ENCODE measurements at places on chromosomes 1 and 21. TPM values are rescaled to one million over a fixed set of nuclear protein-coding genes. Genes with fewer than 3 reads are reported as not detected.

- H3K27ac ChIP-seq = no peak overlapping the region
- DNase-seq = no peak
- H3K36me3 ChIP-seq = no peaks in the 10 kb centered on the region
- no peaks in the 10 kb centered on the region for H3K4me1 ChIP-seq
- H3K27me3 ChIP-seq = no peaks in the 10 kb centered on the region
These were observed 127.1 kb upstream of the B3GALT2 start for GRCh38 chr1:193313354-193314140.

- H3K27me3 ChIP-seq = peaks cover 33% of the 10 kb centered on the region
- H3K27ac ChIP-seq = no peak overlapping the region
- H3K36me3 ChIP-seq = no peaks in the 10 kb centered on the region
- DNase-seq = no peak
These were observed 19.3 kb downstream of the KRTAP8-1 start for GRCh38 chr21:30793581-30794314.

DNA sequence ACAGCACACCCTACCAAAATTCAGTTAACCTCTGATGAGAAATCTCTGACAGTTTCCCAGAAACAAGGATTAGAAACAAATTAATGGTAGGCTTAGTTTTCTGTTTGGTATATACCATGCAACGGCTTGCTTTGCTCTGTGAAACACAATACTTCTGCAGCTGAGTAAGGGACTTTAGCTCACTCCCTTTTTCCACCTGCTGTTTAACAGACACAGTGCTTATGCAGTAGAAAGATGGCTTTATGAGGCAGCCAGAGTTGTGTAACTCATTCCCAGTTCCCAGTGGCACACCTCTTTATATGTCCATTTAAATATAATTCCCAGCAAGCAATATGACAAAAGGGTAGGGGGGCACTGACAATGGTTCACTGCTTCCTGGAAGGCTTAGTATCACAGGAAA is 124.0 kb downstream of the PIGK start:
- no peaks in the 10 kb centered on the region for H3K27me3 ChIP-seq
- no peaks in the 10 kb centered on the region for H3K4me1 ChIP-seq
- no peaks in the 10 kb centered on the region for H3K36me3 ChIP-seq
- H3K27ac ChIP-seq = no peak overlapping the region

GRCh38 chr1:172004671-172005070 is 163.4 kb downstream of the DNM3 start:
- H3K27me3 ChIP-seq = no peaks in the 10 kb centered on the region
- peaks cover 29% of the 10 kb centered on the region for H3K4me1 ChIP-seq
- no peak overlapping the region for H3K27ac ChIP-seq
- DNase-seq = no peak

The ILDR2 gene
- total RNA-seq = under 0.01 TPM

The KLF17 gene
- total RNA-seq = 0.58 TPM

DNA sequence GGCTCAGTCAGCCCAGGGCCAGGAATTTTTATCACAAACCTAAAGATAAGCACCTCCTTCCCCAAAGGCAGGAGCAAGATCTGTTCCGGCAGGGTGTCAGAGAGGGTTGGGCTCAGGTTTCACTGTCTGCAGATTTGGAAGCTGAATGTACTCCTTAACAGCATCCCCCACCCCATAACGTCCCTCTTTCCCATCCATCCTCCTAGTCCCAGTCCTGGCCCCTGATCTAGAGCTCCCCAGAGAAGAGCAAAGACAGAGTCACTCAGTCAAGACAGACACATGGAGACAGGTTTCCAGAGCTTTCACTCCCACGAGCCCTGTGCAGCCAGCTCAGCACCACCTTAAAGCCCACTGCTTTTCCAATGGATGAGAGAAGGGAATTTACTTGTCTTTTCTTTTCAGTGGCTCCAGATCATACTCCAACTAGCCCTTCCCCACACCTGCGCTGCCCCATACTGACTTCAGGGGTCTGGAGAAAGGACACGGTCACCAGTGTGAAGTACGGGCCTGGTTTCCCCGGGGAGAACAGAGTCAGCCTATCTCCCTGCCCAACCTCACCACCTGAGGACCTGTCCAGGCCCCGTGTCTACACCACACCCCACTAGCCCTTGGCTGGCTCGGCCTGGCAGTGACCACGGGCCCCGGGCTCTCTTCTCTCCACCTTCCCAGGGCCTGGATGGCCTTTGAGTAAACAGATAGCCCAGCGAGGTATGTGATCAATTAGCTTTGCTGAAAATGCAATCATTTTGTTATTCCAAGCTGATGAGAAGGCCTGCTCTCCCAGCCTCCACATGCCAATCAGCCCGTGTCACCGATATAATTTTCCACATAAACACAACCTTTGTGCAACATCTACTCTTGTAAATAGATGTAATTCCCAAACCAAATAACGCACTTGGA is 249.1 kb downstream of the FOXD2 start:
- H3K27ac ChIP-seq = no peak overlapping the region
- no peak overlapping the region for H3K4me3 ChIP-seq
- H3K36me3 ChIP-seq = no peaks in the 10 kb centered on the region
- peaks cover 4% of the 10 kb centered on the region for H3K27me3 ChIP-seq
- H3K4me1 ChIP-seq = peaks cover 11% of the 10 kb centered on the region

DNA sequence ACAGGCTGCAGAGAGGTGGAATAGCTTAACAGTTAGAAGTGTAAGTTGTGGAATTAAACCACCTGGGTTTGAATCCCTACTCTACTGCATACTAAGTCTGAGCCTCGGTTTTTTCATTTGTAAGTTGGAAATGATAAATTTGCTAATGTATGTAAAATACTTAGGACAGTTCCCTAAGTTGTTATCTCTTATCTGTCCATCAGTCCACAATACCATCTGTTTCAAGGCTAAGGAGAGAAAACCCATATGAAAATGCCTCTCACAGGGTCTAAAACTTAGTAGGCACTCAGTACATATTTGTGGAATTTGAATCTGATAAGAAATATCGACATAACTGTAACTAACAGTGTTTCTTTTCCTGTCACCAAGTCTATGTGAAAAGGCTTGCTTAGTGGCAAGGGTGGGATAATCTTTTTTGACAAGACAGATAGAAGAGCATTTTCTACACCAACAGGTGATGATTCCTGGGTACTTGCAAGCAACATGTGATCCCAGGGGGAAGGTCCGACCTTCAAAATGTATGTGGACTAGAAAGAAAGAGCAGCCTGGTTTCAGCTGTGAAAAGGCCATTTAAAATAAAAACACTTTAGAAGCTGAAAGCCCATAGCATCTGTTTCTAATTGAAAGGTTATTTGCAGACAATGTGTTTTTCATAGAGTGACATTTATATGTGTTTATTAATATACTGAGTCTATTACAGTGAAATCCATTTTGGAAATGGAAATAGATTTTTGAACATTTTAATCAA is 202.9 kb downstream of the HHAT start:
- DNase-seq = no peak
- H3K27me3 ChIP-seq = peaks cover 18% of the 10 kb centered on the region
- no peaks in the 10 kb centered on the region for H3K36me3 ChIP-seq
- H3K27ac ChIP-seq = no peak overlapping the region

- no peak overlapping the region for H3K27ac ChIP-seq
- no peaks in the 10 kb centered on the region for H3K36me3 ChIP-seq
- H3K4me3 ChIP-seq = no peak overlapping the region
- peaks cover 38% of the 10 kb centered on the region for H3K27me3 ChIP-seq
These were observed 19.0 kb downstream of the DLGAP3 start for GRCh38 chr1:34910425-34910824.

GRCh38 chr1:27687906-27688305 is 15.9 kb upstream of the IFI6 start:
- no peaks in the 10 kb centered on the region for H3K4me1 ChIP-seq
- H3K4me3 ChIP-seq = no peak overlapping the region
- no peak for DNase-seq
- peaks cover 37% of the 10 kb centered on the region for H3K27me3 ChIP-seq
- no peaks in the 10 kb centered on the region for H3K36me3 ChIP-seq

The UQCRHL gene
- 11.2 TPM for total RNA-seq

Measured in PC-3 (cell line).